ENCODE measurements at places on chromosomes 5 and 9. TPM values are rescaled to one million over a fixed set of nuclear protein-coding genes. Genes with fewer than 3 reads are reported as not detected.

IL3 gene
- total RNA-seq = not detected

AJM1 gene
- 1.7 TPM for total RNA-seq

GABBR2 gene
- not detected for total RNA-seq

PTCD2 gene
- 3.7 TPM for total RNA-seq

UTP15 gene
- 69.1 TPM for total RNA-seq

ARID3C gene
- total RNA-seq = not detected
